ENCODE measurements at places on chromosomes 3 and 15. TPM values are rescaled to one million over a fixed set of nuclear protein-coding genes. Genes with fewer than 3 reads are reported as not detected.

- H3K27me3 ChIP-seq: peaks cover 95% of the 10 kb centered on the region
- no peaks in the 10 kb centered on the region for H3K4me1 ChIP-seq
- H3K36me3 ChIP-seq: no peaks in the 10 kb centered on the region
- H3K4me3 ChIP-seq: no peak overlapping the region
- H3K27ac ChIP-seq: no peak overlapping the region
Measured at GRCh38 chr3:123317716-123318115, 116.0 kb downstream of the SEC22A start.

LTK gene
- total RNA-seq: 0.29 TPM

STRC gene
- total RNA-seq: 0.22 TPM

TSEN2 gene
- total RNA-seq: 40.2 TPM

DNA sequence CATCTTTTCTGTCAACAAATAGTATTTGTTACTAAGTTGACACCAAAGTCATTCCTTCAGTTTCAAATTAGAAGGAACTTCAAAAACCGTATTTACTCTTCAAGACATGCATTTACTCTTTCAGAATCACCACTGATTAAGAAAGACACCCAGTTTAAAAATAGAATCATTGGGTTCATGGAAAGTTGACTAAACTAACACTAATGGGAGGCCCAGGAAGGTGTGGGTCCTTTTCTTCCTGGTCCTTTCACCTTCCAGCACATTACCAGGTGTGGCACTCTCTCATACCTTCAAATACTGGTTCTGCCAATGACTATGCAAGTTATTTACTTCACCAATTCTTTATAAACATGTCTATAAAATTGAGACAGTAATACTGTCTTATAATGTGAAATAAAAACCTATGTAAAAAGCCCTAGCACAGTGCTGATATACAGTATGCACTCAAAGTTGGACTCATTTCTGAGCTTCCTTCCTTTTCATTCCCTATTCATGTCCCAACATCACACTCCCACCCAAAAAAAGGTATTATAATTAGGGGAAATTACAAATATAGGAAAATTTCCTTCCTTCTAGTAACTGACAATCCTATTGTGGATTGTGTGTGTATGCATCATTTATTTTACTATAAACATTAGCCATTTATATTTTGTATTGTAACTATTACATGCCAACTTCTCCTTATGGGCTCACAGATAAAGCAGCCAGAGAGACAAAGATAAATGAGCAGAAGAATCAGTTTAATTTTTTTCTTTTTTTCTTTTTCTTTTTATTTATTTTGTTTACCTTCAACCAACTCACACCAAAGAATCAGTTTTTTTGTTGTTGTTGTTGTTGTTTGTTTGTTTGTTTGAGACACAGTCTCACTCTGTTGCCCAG, 48.9 kb downstream of the LRRFIP2 start:
- DNase-seq: no peak
- no peaks in the 10 kb centered on the region for H3K27me3 ChIP-seq
- no peak overlapping the region for H3K4me3 ChIP-seq
- H3K4me1 ChIP-seq: peaks cover 5% of the 10 kb centered on the region

GRCh38 chr3:123720638-123721037, 135.8 kb upstream of the HACD2 start:
- H3K36me3 ChIP-seq: no peaks in the 10 kb centered on the region
- H3K4me3 ChIP-seq: no peak overlapping the region
- no peak overlapping the region for H3K27ac ChIP-seq
- DNase-seq: no peak

All from PC-3 (cell line).